ENCODE measurements at places on chromosomes 1 and 21. TPM values are rescaled to one million over a fixed set of nuclear protein-coding genes. Genes with fewer than 3 reads are reported as not detected.

- DNase-seq: no peak
Observed at GRCh38 chr21:29231756-29232529, 66.8 kb upstream of the BACH1 start.

MTARC2 gene
- total RNA-seq: 28.4 TPM

KRTAP10-6 gene
- total RNA-seq: not detected

DNA sequence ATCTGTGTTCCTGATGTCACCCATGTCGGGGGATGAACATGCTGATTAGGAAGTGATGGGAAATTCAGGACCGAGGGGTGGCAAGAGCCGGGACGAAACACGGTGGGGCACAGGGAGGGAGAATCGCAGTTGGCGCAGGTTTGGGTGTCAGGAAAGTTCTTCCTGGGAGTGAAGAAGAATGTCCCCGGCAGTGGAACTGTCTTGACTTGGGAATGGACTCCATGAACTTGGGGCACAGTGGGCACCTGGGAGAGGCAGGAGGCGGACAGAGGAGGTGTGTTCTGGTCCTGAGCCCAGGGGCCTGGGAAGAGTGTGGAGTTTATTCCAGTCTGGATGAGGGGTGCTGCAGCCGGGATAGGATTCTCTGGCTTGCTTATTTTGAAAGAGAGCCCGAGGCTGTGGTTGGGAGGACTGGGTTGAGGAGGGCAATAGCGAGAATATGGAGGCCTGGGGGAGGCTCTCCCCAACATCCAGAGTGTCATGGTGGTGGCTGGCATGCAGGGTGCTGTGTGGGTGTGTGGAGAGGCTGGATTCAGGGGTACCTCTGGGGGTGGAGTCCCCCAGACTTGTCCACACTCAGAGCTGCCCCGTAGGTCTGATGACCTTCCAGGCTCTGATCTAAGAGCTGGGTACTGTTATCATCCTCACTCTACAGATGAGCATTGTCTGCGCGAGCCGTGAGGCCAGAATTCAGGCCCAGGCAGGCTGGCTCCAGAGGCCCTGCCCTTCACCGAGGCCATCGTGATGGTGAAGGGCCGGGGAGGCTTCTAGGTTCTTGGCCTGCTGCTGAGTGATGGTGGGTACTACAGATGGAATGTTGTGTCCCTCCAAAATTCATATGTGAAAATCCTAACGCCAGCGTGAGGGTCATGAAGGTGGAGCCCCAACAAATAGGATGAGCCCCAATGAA, 274.5 kb upstream of the C1orf174 start:
- DNase-seq: no peak

BCAN gene
- 0.95 TPM for total RNA-seq

APP gene
- total RNA-seq: 471 TPM

Measured in transverse colon (tissue), 4 donors.